GM23248 (cell line): ENCODE measurements at places on chromosomes 16 and 17. TPM values are rescaled to one million over a fixed set of nuclear protein-coding genes. Genes with fewer than 3 reads are reported as not detected.

Gene FCSK
- total RNA-seq = 6.1 and 6.8 TPM in 2 replicates

Gene CCL4L2
- 7.6 TPM in 1 of 2 replicates, not detected in the other for total RNA-seq

Gene TBC1D3G
- not detected in 2 replicates for total RNA-seq

Gene NLRC3
- total RNA-seq = not detected in 2 replicates

Gene DNAI2
- total RNA-seq = not detected in 2 replicates
